ENCODE measurements at places on chromosomes 13 and 19.

DNA sequence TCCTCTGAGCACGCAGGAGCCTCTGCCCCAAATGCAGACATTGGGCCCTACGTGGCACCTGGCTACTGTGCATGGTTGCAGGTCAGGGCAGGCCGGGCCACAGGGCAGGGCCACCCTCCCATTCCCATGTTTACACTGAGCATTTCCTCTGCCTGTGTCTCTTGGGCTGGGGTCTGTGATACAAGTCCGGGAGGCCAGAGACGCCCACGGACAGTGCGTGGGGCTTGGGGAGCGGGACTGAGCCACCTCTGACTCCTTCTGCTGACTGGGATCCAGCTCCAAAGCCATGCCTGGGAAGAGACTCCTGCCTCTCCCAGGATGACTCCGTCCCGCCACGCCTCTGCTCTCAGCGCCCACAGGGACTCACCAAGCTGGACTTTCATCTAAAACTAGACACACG is 18.8 kb downstream of the GAS6 start:
- no peak for DNase-seq

DNA sequence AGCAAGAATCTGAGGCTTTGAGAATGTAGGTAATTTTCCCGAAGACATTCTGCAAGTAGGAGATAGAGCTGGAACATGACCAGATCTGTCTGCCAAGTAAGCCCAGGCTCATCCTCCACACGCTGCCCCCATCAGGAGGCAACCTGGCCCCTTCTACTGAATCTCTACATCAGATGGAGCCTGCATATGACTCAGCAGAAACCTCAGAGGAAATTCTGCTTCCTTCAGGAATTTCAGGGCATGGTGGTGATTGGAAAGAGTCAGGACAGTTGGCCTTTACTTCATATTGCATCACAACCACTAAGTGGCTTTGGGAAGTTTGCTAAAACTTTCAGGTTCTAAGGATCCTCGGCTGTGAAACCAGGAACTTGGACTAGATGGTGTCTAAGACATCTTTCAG is 85.2 kb downstream of the LRRC63 start:
- peak; percentile 30 for DNase-seq

GRCh38 chr13:113811081-113811928 is 52.3 kb downstream of the TMEM255B start:
- DNase-seq: no peak

DNA sequence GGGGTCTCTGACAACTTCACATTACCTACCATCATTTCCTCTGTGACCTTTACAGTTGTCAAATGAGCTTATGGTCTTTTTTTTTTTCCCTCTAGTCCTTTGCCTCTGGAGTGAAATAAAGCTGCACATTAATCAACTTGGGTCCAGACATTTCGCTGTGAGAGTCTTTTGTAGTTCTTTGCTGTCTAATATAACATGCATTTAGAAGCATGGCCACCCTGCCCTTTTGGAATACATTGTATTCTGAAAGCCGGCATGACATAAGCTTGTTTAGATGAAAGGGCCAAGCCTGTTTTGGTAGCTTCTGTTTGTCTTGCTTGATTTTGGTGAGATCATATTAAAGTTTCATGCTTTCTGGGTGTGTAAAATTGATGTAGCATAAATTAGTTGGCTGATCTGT is 509.8 kb downstream of the DIAPH3 start:
- no peak for DNase-seq

- DNase-seq: no peak
Measured at GRCh38 chr13:27659145-27659865, 37.6 kb downstream of the POLR1D start.

DNA sequence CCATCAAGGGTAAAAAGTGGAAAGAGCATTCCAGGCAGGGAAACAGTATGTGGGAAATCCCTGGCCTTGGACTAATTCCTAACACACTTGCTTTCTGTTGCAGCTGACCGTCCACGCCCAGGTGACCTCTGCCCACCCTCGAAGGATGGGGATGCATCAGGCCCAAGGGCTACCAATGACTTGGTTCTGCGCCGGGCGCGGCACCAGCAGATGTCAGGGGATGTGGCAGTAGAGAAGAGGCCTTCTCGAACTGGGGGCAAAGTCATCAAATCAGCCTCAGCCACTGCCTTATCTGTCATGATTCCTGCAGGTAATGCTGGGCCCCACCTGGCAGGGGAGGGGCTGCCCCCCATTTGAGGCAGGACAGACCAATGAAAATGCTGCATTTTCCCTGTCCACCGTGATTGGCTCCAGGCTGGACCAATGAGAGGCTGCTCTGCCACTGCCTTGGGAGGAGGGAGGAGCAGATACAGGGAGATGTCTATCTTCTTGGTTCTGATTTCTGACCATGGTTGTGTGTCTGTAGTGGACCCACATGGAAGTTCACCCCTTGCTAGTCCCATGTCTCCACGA is 12.6 kb downstream of the DNASE2 start:
- DNase-seq: no peak

DNA sequence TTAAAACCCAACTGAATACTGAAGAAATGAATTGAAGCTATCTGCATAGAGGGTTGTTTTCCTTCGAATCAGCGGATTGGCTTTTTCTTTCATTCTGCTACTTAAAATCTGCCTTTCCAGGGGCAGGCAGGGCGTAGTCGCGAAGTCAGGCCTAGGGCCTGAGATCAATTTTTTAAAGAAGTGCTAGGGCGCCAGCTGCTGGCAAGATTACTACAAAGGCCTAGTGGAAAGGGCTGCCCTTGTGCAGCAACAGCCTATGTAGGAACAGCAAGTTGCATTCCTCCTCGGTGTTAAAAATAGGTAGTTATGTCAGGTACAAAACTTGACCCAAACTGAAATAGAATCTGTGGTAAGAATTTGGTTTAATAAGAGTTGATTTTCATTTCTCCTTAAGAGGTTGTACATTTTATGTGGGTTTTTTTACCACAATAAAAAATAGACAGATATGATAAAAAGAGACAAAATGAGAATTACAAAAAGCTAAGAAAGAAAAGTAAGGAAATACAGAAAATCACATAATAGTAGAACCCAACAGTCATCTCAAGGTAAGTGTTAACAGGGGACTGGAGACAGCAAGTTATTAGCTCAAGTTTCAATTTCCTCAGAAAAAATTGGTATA is 9.5 kb upstream of the URAD start:
- DNase-seq: peak; percentile 53

DNA sequence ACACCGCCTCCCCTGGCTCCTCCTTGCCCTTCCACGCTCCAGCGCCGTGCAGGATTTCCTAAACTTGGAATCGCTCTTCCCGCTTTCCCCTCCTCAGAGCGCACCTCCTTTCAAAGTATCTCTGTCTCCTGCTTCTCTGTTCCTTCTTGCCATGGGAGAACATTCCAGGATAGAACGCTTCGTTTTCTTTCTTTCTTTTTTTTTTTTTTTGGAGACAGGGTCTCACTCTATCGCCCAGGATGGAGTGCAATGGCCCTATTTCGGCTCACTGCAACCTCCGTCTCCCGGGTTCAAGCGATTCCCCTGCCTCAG is 574 bp upstream of the XPO4 start:
- no peak for DNase-seq

GRCh38 chr13:45295536-45295935 is 45.4 kb downstream of the TPT1 start:
- DNase-seq: no peak

- DNase-seq: no peak
Measured at GRCh38 chr13:30367296-30367695, 55.0 kb upstream of the UBE2L5 start.

- DNase-seq: no peak
Measured at GRCh38 chr13:66349966-66350365, 880.2 kb downstream of the PCDH9 start.

Data from suppressor macrophage (primary cell).